M059J (cell line): ENCODE measurements at places on chromosomes 2 and 18. TPM values are rescaled to one million over a fixed set of nuclear protein-coding genes. Genes with fewer than 3 reads are reported as not detected.

The SLC14A1 gene
- total RNA-seq = 4.6 and 4.8 TPM in 2 replicates

The MC4R gene
- total RNA-seq = not detected in 2 replicates

The CNDP1 gene
- not detected in 2 replicates for total RNA-seq

The CD28 gene
- total RNA-seq = not detected in 2 replicates

The FBXO48 gene
- 0.91 and 1.5 TPM in 2 replicates for total RNA-seq

The IL1RN gene
- total RNA-seq = 0.05 TPM in 1 of 2 replicates, not detected in the other

The MYL1 gene
- not detected in 2 replicates for total RNA-seq

The TMEM169 gene
- 1.3 TPM in 1 of 2 replicates, not detected in the other for total RNA-seq

The UGT1A3 gene
- not detected in 2 replicates for total RNA-seq

The CHST10 gene
- total RNA-seq = 12.3 and 13.7 TPM in 2 replicates

The AQP4 gene
- total RNA-seq = not detected in 2 replicates
